ENCODE measurements at places on chromosomes 4 and X.

DNA sequence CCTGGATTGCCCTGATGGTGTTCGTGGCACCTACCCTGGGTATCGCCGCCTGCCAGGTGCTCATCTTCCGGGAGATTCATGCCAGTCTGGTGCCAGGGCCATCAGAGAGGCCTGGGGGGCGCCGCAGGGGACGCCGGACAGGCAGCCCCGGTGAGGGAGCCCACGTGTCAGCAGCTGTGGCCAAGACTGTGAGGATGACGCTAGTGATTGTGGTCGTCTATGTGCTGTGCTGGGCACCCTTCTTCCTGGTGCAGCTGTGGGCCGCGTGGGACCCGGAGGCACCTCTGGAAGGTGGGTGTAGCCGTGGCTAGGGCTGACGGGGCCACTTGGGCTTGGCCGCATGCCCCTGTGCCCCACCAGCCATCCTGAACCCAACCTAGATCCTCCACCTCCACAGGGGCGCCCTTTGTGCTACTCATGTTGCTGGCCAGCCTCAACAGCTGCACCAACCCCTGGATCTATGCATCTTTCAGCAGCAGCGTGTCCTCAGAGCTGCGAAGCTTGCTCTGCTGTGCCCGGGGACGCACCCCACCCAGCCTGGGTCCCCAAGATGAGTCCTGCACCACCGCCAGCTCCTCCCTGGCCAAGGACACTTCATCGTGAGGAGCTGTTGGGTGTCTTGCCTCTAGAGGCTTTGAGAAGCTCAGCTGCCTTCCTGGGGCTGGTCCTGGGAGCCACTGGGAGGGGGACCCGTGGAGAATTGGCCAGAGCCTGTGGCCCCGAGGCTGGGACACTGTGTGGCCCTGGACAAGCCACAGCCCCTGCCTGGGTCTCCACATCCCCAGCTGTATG, 1.8 kb downstream of the AVPR2 start:
- DNase-seq: no peak

GRCh38 chrX:8906299-8906938, 105.2 kb upstream of the FAM9A start:
- DNase-seq: no peak

DNA sequence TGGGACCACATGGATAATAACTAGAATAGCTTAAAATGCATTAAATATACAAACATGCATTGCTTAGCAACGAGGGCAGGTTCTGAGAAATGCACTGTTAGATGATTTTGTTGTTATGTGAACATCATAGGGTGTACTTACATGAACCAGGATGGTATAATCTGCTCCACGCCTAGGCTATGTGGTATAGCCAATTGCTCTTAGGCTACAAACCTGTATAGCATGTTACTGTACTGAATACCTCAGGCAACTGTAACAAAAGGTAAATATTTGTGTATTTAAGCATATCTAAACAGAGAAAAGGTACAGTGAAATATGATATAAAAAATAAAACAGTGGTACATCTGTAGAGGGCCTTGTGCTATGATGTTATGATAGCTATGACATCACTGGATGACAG, 169.2 kb upstream of the IL15 start:
- DNase-seq: no peak

DNA sequence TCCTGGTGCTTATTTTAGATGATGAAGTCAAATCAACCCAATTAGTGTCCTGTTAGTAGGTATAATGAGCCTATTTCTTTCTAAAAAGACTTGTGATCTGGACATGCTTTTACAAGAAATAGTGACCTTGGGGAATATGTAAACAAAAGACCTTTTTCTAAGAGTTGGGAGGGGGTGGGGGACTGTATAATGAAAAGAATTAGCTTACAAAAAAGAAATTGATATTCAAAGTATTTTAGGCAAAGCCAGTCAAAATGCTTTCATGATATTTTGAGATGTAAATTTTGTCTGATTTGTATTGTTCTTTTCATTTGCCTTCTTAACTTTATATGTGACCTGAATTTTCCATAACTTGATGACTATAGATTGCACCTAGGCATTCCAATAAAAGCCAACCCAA, 114.6 kb downstream of the DCTD start:
- DNase-seq: no peak

- no peak for DNase-seq
These were observed 2144.7 kb downstream of the PCDH7 start for GRCh38 chr4:32864713-32865351.

DNA sequence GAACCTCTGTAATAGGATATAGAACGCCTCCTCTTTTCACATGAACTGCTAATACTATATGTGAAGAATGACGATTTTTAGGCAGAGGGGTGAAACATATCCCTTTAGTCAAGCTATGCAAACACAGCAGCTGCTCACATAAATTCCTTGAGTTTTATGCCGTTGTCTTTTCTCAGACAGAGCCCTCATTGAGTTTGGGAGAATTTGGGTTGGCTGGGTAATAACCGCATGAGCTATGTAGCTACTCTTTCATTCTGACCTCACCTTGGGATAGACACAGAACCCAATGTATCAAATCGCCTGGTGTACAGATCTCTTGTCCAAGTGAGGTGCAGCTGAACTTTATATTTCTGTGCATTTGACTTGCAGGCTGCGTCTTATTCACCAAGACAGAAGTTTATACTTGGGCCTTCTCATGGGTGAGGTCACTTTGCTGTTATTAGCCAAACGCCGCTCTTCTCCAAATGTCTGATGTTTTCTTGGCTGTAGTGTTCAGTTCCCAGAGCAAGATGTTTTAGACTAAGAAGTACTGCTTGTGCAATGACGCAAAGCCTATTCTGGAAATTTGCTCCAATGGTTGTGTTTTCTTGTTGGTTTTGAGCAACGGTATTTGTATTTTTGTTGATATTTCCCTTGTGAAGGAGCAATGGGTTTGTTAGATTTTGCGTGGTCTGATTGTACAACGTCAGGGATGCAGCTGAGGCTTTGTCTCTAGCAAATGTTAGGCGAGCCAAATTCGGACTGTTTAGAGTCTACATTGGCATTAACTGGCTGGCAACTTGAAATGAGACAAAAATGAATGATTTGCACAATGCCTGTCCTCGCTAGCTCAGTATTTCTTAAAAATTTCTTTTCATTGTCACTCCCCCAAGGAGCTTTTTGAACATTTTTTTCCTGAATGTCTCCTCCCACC, 11.2 kb upstream of the SPARCL1 start:
- no peak for DNase-seq

DNA sequence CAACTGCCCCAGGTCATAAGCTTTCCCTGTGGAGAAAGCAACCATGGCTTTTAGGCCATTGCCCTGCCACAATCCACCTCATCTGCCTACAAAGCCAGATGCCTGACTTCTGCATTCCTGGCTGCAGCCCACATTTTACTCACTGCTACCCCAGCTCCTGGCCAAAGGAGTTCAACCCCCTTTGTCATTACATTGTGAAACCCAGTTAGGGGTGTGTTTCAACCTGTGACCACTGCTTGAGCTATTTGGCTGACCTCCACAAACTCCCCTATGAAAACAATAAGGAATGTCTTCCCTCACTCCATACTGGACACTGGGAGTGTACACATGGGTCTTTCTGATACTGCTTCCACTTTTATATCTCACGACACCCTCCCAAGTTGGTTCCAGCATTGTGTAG, 589.2 kb downstream of the SH3BGRL start:
- DNase-seq: no peak

DNA sequence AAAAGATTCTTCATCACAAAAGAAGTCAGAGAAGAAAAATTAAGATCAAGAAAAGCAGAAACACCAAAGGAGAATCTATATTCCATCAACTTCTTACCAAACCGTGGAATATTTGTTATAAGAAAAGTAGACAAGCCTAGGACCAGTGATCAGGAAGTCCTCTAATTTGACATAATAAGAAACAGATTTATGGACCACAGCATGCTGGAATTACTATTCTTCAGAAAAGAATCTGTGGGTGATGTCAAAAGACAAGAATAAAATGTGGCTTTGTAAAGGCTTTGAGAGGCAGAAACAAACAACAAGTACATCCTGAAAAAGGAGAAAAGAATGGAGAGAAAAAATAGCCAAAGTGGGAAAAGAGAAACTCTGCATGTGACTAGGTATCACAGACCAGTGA, 123.3 kb downstream of the SLC10A7 start:
- no peak for DNase-seq

- DNase-seq: no peak
These were observed 20.8 kb upstream of the MANBA start for GRCh38 chr4:102781570-102781969.

- DNase-seq: no peak
These were observed 51.7 kb downstream of the TBC1D9 start for GRCh38 chr4:140704392-140704960.

DNA sequence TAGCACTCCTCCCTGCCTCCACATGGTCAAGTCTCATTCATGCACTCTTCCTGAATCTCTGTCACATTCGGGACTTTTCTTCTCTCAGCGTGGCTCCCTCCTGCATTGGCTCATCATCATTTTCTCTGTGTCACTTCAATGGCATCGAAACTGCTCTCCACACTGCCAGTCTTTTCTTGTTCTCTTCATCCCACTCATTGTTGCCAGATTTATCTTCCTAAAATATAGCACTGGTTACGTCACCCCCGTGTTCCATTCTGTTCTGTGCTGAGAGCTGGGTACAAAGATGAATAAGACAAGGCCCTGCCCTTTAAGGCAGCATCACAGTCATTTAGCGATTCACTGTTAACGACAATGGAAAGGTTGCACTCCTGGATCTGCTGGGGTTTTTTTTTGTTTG, 174.4 kb upstream of the TBC1D9 start:
- no peak for DNase-seq
